ENCODE measurements at places on chromosomes 3 and 15.

DNA sequence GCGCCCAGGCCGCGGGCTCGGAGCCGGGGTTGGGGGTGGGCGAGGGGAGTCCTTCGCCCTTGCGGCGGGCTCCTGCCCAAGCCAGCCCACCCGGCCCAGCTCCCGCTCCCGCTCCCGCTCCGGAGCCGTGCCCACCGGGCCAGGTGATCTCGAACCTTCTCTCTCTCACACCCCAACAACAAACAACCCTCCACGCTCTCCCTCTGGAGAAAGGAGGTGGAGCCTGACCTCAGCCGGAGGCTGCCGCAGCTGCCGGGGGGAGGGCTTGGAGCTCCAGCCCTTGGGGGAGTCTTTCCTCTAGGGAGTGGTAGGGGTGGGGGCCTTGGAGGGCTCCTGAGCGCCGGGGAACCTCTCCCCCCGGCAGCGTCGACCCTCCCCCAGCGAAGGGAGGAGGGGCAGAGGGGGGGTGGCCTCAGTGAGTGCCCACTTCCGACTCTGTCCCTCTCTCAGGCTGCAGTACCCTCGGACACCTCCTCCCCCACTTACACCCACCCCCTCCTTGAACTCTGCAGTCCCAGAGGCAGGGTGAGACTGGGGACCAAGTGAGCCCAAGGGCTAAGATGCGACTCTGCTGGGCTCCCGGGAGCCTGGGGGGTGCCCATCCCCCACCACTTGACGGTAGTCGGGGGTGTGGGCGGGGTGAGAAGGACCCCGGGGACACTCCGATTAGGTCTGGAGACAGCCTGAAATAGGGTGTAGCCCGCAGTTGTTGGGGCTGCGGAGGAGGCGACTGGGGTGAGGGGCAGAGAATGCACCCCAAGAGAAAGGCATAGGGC, 4.4 kb upstream of the BAHD1 start:
- DNase-seq: no peak

- no peak for DNase-seq
Observed at GRCh38 chr3:38154625-38155255, 10.6 kb upstream of the OXSR1 start.

- DNase-seq: no peak
Observed at GRCh38 chr3:36227980-36228379, 152.3 kb upstream of the STAC start.

DNA sequence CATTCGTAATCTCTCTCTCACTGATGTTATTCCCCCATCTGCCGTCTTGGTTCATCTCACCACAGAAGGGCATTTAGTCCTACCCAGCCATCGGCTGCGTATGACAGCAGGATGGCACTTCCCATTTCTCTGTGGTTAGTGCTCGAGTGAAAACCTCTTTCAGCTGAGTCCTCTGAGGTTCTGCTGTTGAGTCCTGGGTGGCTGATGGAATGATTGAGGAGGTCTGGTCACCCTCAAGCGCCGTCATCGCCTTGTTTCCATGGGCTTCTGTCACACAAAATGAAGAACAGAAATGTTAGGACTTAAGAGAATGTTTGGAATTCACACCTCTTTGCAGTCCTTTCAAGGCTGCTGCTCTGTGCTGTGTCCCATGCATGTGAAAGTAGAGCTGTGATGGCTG, 9.4 kb upstream of the SACM1L start:
- no peak for DNase-seq

DNA sequence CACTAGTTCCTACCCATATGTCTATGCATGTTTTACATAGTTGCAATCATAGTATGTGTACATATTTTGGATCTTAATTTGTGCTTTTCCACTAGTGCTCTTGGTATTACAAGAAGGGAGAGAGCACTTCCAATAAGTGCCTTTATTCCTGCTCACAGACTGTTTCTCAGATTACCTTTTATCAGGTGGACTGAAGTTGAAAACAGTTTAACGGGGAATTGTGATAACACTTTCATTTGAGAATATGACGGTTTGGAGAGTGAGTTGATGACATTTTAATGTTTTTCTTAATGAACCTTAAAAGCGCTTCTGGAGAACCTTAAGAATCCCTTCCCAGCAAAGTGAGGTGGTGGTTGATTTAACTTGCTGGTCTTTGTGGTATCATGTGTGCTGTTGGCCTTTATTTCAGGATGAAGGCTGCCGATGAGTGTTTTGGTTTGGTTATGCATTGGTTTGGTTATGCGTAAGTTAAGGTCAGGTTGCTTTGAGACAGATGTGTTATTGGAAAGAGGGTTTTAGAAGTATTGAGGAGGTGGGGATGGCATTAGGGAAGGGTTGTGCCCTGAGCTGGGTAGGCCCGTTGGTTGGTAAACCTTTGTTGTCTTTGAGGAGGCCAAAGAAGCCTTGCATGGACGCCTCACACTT, 2.8 kb downstream of the EDEM1 start:
- DNase-seq: no peak

DNA sequence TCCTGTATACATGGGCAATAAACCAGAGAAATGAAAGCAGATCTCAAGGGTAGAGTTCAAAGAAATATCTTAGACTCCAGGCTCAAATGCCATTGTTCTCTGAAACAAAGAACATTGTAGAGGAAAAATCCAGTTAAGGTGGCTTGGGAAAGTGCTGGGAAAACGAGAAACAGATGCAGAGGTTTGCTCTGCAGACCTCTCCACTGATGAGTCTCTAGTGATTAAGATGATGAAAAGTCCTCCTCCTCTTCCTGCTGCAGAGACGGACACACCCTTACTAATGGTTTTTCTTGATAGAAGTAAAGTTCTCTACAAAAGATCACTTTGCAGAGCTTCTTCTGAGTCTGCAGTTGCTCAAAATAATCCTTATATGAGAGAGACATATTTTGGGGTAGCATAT, 264.7 kb downstream of the GABRG3 start:
- DNase-seq: no peak
